Frontal cortex (tissue), 4 donors: ENCODE measurements at places on chromosomes 4 and X.

DNA sequence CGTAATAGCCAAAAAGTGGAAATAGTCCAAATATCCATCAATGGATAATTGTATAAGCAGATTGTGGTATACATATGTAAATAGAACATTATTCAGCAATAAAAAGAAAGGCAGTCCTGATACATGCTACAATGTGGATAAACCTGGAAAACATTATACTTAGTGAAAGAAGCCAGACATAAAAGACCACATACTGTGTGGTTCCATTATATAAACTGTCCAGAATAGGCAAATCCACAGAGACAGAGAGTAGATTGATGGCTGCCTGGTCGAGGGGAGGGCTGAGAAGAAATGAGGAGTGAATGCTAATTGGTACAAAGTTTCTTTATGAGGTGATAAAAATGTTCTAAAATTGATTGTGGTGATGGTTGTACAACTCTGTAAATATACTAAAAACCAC lies 397.4 kb upstream of the RPS6KA3 start:
- DNase-seq: no peak

- no peak for DNase-seq
Observed at GRCh38 chr4:98930311-98930865, 1.5 kb upstream of the EIF4E start.

- no peak for DNase-seq
Observed at GRCh38 chr4:71540749-71541269, 202.0 kb downstream of the SLC4A4 start.

GRCh38 chrX:113634565-113634964 lies 793.9 kb upstream of the AMOT start:
- DNase-seq: no peak

GRCh38 chr4:55157559-55158277 lies 32.3 kb upstream of the KDR start:
- DNase-seq: no peak

- no peak for DNase-seq
Observed at GRCh38 chr4:184201179-184201578, 16.5 kb downstream of the ENPP6 start.

GRCh38 chrX:2220829-2221567 lies 279.8 kb downstream of the DHRSX start:
- no peak for DNase-seq

- DNase-seq: peak; percentile 29
Observed at GRCh38 chr4:128844931-128845330, 35.4 kb downstream of the JADE1 start.

DNA sequence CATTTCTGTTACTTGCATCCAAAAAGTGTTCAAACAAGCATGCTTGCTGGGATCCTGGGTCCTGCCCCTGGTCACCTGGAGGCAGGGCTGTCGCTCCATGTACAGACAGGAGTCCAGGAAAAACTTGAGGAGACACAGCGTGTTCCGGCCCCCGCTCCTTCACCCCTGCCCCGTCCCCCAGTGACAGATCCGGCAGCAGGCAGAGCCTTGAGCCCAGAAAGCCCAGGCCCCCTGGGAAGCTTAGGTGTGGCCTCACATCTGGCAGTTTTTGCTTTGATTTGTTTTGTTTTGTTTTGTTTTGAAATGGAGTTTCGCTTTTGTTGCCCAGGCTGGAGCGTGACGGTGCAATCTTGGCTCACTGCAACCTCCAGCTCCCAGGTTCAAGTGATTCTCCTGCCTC lies 67.0 kb downstream of the TRMT44 start:
- no peak for DNase-seq

- no peak for DNase-seq
Observed at GRCh38 chr4:38832624-38833528, 23.7 kb downstream of the TLR6 start.

DNA sequence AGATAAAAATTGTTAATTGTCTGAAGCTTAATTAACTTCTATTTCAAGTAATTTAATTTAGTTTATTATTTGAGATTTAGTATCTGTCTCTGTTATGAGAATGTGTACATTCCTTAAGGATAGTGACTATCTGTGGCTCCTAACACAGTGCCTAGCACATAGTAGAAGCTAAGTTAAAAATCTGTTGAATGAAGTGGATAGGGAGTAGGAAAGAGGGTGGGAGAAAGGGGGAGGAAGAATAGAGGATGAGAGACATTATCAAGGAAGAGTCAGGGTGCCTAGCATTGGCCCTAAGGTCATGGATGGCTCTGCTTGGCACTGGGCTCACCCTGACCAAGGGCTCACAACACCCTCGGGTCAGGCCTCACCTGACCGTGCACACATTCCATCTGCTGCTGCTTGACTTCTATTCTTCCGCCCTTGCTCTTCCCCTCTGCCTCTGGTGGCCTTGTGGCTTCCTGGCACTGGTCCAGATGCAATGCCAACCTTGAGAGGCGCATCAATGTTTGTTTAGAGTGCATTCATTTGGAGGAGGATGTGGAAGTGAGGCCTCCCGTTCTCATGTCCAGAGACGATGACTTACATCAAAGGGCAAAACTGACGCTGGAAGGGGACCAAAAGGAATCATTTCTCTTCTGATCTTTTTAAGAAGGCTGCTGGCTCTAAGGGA lies 42.3 kb downstream of the TRIM2 start:
- no peak for DNase-seq

DNA sequence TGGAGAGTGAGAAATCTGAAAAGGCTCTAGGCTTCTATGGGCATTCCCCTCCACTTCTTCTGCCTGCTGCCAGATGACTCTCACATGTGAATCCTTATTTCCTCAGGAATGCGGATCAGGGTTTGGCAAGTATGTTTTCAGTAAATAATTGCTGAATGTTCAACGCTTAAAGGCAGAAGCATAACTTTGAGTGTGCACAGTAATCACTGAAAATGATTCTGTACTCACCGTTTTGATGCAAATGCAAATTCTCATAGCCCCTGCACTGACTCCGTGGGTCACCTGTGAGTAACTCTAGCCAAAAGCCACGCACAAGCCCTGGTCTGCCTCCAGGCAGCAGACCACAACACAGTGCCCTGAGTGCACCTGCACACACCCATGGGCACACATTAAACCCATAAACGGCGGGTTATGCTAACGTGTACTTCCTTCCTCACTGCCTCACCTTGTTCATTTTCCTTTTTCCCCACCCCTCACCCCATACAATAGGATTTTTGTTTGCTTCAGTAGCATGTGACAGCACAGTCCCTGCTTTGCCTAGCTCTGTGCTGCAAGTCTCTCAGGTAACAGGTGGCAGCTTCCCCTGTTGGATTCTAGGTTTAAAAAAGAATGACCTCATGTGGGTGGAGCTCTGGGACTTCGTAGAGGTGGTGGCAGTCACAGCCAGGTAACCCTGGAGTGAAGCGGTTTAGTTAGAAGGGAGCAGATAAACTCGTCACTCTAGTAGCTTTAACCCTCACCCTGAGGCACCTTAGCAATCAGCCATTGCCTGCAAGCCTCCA lies at the start of gene ARHGEF38:
TSS of gene ARHGEF38 (plus strand) at position 656 of the 782 bp plus-strand sequence. CDS start 146 bp downstream, outside the sequence.
- no peak for DNase-seq

DNA sequence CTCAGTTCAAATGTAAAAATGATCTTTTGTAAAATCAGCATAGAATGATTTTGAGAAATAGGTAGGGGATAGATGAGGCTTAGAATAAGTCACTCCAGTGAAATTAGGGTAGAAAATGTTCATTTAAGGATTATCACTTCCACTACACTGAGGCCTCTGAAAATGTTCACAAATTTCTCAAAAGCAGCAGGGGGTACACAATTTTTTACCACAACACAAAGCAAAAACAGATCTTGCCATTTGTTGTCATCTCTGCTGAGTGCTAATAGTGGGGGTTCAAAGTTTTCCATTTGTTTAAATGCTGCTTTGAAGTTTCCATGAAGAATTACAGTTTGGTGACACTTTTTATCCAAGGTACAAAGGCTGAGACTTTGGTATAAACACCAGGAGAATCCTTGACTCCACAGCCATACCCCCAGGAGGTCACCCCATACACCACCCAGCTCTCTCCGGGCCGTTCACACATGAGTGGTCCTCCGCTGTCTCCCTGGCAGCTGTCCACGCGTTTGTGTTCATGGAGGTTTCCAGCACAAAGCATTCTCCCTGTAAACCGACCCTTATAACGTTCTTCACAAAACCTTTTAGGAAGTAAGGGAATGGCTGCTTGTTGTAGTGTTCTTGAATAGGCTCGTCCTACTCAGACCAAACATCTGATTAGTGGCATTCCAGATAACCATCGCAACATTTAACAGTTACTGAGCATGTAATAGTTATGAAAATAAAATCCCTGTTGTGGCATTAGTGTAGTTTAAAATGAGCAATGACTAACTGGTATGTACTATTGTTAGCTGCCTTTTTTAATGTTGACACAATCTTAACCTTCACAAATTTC lies 71.0 kb downstream of the PRSS12 start:
- no peak for DNase-seq

DNA sequence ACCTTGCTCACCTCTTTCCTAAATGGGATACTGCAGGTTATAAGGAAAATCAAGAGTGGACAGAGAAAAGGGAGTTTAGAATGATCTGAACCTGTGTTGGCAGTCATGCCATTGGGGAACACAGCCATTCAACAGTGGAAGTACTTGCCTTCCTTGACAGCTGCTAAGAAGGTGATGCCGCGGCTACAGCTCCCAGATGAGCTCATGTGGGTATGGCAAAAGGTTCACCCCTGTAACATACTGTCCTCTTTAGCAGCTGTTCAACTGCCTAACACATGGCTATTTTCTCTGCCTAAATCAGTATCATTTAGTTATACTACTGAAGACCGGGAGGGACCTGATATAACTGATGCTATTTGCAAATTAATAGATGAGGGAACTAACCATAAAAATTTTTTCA lies 76.8 kb downstream of the DCHS2 start:
- no peak for DNase-seq

- DNase-seq: no peak
Observed at GRCh38 chr4:1967512-1968149, 41.1 kb downstream of the NELFA start.

DNA sequence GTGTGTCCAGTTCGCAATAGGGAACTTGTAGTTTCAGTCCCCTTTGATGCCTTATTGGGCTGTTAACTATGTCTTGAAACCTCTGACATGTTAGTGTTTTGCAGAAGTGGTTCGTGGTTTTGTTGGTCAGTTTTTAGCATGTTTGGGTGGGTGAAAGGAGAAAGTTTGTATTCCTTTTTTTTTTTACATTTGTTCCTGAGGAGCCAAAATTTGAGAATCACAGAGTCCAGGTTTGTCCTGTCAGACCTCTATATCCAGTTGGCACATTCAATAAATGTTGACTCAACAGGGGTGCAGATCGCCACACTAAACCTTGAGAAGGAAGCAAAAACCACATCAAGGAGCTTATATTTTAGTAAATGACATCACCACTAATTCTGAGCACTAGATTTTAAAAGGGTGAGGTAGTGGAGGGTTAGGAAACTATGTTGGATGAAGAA lies 26.2 kb downstream of the DLG3 start:
- no peak for DNase-seq

DNA sequence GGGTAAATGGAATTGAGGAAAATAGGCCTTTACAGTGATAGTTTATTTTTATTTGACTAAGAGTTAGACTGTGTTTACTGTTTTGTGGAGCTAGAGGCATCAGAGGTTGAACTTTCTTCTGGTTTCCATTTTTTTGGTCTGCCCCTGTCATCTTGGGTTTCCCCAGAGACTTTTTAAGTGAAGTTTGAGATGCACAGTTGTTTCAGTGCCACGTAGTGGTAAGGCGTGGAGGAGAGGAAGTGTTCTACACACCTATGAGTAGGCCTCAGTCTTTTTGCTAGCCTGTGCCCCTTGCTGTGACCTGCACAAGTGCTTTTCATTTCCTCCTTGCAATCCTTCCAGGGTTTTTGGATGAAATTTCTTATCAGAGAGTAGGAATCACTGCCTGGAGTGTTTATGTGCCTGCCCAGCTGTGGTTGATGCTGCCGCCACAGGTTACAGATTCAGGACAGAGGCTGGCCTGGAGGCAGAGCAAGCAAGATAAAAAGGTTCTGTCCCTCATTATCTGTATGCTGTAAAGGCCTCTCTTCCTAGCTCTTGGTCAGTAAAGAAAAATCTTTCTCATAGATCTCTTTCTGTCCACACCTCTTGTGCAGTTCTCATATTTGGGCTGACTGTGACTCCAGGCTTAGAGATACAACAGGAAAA lies 12.5 kb upstream of the HSFX4 start:
- DNase-seq: no peak

DNA sequence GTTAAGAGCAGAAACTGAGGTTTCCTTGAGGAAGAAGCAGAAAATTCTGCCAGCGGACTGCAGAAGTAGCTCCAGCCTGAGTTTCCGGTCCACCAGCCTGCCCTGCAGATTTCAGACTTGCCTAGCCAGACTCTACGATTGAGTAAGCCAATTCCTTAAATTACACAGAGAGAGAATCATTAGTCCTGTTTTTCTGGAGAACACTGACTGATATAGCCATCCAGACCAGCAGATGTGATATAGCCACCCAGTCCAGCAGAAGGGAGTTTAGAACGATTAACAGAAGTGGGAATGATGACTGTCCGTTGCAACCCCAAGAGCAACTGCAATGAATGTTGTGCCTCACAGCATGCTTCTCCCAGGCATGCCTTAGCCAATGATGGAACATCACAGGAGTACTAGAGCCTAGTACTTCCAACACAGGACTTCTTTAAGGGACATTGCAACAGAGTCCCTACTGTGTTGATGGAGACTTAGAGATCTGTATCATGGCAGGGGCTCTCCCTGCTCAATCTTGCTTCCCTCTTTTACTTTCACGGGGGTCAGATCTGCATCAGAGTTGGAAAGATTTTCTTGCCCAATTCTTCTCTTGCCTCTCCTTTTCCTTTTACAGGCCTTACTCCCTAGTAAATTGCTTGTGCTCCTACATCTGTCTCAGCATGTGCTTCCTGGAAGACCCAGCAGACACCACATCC lies 264.6 kb upstream of the CLNK start:
- no peak for DNase-seq

GRCh38 chrX:136185401-136186022 lies 38.2 kb downstream of the FHL1 start:
- DNase-seq: no peak
